ENCODE measurements at places on chromosomes 5 and 9.

DNA sequence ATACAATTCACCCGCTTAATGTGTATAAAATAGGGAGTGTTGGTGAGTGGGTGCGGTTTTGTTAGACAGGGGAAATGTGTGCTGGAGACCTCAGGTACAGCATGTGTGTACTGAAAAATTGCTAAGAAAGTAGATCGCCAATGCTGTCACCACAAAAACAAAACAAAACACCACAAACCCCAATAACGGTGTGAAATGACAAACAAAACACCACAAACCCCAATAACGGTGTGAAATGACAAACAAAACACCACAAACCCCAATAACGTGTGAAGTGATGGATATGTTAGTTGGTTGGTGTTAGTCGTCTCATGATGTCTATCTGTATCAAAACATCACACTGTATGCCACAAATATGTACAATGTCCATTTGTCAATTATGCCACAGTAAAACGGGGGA, 14.2 kb upstream of the GFPT2 start:
- DNase-seq, result no peak

DNA sequence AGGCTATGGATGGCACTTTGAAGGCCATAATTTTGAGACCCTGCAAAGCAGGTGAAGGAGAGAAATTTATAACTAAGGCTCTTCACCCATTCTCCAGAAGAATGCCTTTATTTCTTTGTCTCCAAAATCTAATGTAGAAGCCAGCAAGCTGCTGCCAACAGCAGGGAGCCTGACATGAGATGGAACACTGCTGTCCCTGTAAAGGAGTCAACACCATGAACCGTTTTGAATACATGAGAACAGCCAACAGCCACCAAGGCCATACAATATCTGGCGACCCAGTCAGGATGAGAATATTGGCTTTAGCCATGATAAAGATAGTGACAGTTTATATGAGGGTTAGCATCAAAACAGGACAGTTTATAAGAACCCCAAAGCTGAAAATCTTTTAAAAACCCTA, 121.2 kb upstream of the LIFR start:
- DNase-seq, result no peak

DNA sequence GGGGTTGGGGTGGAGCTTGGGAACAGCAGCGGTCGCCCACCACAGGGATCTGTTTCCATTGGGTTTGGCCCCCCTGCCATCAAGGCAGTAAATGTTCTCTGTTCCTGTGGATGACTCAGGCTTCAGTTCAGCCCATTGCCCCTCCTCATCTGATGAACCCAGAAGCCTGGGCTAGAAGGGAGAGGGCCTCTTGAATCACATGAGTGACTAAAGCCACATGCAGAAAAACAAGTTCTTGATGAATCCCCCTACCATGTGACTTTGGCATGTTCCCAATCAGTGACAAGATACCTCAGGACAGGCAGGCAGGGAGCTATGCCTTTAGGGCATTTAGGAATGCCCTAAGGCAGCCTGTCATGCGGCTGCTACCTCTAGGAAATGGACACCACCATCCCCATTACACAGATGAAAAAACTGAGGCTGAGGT, 2.5 kb downstream of the SH3PXD2B start:
- DNase-seq, result no peak

DNA sequence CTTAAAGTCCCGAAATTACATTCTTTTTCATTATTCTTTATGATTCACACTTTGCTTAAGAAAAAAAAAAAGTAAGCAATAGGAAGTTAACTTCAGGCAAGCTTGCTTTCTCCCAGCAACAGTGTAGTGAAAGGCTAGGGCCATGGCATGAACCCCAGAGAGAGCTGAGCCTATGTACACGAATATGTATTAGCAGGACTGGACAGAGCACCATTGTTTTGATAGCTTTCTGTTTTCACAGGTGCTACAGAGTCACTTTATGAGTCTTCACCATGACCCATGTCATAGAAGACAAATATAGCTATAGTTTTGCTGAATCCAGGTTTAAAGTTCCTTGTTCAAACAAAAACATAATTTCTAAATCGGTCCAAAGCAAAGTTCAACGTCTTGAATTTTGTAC, 199.2 kb downstream of the ADAMTSL1 start:
- no peak for DNase-seq

- DNase-seq, result no peak
Measured at GRCh38 chr9:76545191-76545590, 86.2 kb downstream of the GCNT1 start.

- no peak for DNase-seq
Measured at GRCh38 chr5:32760091-32760509, 49.0 kb downstream of the NPR3 start.

DNA sequence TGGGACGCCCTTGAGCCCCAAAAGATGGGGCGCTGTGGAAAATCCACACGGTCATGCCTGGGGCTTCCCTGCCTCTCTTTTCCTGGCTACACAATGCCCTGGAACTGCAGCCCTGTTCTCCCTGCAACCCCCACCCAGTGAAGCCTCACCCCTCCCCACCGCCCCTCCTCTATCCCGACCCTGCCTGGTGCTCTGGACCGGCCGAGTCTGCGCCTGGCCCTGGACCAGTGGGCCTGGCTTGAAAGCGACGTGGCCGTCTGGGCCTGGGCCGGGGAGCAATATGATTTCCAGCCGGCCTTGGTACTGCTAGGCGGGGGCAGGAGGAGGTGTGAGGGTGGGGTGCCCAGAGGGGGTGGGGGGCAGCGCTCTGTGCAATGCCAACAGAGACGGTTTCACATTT, 71.0 kb upstream of the RNU6ATAC start:
- DNase-seq, result no peak

- no peak for DNase-seq
Measured at GRCh38 chr9:81092057-81092456, 597.3 kb downstream of the TLE1 start.

GRCh38 chr5:158414780-158415179, 555.8 kb upstream of the CLINT1 start:
- DNase-seq, result no peak

DNA sequence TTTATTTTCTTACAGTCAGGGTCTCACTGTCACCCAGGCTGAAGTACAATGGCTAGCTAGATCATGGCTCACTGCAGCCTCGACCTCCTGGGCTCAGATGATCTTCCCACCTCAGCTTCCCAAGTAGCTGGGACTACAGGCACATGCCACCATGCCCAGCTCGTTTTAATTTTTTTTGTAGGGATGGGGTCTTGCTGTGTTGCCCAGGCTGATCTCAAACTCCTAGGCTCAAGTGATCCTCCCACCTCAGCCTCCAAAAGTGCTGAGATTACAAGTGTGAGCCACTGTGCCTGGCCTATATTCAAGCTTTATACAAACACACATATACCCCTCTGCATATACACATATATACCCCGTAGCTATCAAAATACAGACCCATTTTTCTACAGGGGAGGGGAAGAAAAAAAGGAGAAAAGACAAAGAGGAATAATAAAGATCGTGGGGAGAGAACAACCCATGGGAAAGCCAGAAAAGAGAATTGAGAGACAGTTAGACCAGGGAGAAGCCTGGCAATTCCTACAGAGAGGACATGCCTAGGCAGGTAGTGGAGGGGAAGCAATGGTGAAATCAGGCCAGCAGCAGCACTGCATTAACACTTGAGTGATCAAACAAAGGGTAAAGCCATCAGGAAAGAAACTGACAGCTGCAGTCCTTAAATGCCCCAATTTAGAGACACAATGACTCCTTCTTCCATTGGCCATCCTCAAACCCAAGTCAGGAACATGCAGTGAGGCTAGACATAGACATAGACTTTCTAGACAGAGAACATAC, 102.7 kb downstream of the EFNA5 start:
- DNase-seq, result no peak

DNA sequence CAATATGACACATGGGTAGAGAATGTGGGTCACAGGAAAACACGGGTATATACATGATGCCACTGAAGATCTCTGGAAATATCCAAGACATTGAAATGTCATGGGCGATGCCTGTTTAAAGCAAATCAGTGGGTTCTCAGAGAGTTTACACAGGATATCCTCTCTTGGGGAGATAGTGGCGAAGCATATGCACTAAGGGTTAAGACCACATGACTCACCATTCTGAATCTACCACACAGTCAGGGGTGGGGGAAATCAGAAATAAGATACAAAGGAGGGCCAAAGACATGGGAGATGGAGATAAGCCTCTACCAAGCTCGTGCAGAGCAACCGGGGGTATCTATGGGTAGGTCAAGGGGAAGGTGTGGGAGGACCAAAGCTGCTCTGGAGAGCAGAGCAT, 58.8 kb downstream of the SH3PXD2B start:
- no peak for DNase-seq

GRCh38 chr9:96004379-96004778, 128.9 kb downstream of the ERCC6L2 start:
- DNase-seq, result no peak

DNA sequence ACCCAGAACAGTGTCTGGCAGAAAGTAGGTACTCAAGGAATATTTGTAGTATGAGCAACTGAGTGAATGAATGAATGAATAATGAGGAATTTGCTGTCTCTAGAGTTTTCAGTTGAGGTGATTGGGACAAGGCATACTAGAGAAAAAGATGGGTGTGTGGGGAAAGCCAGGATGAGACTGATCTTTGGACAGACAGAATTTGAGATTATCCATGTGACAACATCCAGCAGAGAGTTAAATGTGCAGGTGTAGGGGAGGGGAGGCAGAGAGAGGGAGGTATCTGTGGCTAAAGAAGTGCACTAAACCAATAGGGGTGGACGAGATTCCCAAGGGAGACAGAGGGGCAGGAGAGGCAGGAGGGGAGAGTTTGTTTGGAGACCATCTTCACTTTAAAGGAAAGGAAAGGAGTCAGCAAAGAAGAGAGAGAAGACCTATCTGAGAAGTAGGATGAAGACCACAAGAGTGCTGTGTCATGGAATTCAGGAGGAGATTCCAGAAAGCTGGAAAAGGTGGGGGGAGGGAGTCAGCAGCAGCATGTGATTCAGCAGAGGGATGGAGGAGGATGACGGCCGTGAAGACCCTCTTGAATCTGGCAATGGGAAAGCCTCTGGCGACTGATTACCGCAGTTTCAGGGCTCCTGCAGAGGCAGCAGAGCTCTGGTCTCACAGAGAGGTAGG, 3.2 kb downstream of the CPLX2 start:
- no peak for DNase-seq

DNA sequence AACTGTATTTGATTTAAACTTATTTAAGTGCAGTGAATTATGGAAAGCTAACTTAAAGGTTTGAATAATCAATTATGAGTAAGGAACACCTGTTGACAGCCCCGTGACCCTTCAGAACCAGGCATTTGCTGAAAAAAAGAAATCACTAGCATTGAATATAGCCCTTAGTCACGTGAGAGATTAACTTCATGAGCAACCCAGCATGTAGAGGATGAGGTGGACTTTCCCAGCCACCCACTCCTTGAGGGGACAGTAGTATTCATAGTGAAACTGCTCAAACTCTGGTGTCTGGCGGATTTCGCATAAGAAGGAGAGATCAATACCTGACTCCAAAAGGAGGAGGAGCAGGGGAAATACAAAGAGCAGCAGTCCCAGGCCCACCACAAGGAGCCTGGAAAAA, 184.8 kb upstream of the RASEF start:
- no peak for DNase-seq

GRCh38 chr9:135780086-135780485, 78.1 kb downstream of the KCNT1 start:
- no peak for DNase-seq

GRCh38 chr5:20528471-20528870, 540.5 kb upstream of the CDH18 start:
- no peak for DNase-seq

Measured in CD4-positive, alpha-beta T cell treated with Interleukin-15 for 1 hour (primary cell).